ELR (cell line): ENCODE measurements at places on chromosomes 4 and X.

GRCh38 chr4:40059362-40059761 lies 2.7 kb downstream of the N4BP2 start:
- DNase-seq: no peak

GRCh38 chrX:101258259-101258581 lies 32.9 kb downstream of the TAF7L start:
- no peak for DNase-seq

DNA sequence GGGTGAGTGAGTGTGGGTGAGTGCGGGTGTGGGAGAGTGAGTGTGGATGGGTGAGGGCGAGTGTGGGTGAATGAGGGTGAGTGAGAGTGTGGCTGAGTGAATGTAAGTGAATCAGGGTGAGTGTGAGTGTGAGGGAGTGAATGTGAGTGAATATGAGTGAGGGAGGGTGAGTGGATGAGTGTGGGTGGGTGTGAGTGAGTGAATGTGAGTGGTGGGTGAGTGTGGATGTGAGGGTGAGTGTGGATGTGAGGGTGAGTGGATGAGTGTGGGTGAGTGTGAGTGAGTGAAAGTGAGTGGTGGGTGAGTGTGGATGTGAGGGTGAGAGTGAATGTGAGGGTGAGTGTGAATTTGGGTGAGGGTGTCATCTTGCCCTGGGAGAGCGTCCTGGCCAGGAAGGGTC lies 67.5 kb downstream of the TRIML1 start:
- DNase-seq: no peak

DNA sequence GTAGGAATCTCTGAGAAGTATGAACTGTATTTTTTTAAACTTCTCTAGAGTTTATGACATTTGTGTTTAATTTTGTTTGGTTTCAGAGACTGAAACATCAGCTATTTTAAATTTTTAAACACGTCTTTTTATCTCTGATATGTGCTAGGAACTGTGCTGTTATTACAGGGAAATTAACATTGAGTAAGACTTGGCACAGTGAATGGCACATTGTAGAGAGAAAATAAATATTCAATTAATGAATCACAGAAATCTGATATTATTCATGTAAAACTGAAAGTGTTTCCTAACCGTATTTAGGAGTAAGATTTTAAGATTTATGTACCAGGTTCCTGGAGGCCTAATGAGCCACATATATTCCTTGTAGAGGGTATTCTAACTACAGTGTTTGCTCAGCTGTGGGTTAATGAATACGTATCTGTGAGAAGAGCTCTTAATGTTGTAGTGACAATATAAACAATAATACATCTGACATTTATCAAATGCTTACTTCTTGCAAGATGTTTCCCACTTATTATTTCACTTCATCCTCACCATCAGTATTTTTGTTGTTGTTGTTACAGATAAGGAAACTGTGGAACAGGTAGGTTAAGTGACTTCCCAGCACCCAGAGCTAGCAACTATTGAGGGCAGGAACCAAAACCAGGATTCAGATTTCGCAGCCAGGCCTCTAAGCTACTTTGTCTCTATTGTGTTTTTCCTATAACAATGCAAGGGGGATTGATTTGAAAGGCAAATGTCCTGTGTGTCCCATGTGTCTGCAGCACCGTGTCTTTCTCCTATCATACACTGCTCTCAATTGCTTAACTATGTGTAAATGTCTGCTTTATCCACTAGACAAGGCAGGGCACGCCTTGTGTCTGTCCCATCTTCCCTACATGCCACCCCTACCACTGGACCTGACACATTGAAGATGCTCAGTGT lies 121.1 kb upstream of the FAM9C start:
- no peak for DNase-seq

GRCh38 chrX:9902656-9903055 lies 64.5 kb upstream of the CLDN34 start:
- DNase-seq: peak; percentile 50

- DNase-seq: no peak
These were observed 23.5 kb upstream of the USP26 start for GRCh38 chrX:133120406-133120805.

GRCh38 chr4:102764901-102765300 lies 4.1 kb upstream of the MANBA start:
- no peak for DNase-seq

DNA sequence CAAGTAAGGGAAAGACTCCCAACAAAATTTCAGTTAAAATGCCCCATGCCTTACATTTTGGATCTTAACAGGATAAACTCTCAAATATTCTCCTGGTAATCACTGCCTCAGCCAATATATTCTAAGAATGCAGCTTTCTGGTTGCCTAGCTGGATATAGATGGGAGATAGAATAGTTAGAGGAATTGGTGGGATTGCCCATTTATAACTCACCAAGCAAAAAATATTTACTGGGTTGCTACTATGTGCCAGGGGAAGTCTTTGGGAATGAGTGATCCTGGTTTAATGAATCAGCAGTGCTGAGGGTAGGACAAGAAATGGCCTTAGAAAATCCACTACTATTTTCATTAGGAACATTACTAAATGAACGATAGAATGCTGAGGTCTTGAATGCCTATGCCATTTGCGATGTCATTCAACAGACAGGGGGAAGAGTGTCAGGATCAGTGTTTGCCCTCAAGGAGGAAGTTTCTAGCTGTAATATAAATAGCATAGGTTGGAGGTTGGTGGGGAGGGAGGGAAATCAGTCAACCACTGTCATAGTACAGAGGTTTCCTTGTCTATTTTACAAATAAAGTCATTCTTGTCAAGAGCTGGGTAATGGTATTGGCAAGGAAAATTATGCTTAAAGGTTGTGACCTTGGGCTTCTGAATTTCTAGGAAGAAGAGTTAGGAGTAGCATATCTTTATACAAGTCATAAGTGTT lies 63.5 kb downstream of the ENOPH1 start:
- DNase-seq: peak; percentile 52

DNA sequence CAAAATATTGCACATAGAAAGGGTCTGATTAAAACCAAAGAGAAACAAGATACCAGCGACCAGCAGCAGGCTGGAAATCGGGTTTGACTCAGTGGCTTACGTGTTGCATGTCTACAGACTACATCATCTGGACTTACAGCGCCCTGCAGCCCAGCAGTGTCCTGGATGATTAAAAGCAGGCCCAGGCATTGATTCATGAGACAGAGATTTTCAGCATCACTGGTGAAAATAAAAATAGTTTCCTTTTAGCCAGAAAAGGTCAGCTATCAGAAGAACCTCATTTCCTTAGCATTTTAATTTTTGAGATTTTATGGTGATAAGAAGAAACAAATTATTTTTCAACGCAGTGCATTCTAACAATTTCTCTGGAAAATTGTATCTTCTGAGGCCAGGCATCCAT lies 190.6 kb downstream of the PTTG2 start:
- peak; percentile 55 for DNase-seq

- no peak for DNase-seq
These were observed 23.6 kb downstream of the CCKAR start for GRCh38 chr4:26466578-26467270.

- DNase-seq: no peak
These were observed 182.8 kb downstream of the PDGFC start for GRCh38 chr4:156788782-156789181.

- no peak for DNase-seq
These were observed 98.1 kb downstream of the DCTD start for GRCh38 chr4:182818926-182819730.

- peak; percentile 53 for DNase-seq
These were observed 41.1 kb downstream of the FRMD7 start for GRCh38 chrX:132086672-132087071.

GRCh38 chr4:6465955-6466354 lies 6.5 kb downstream of the PPP2R2C start:
- DNase-seq: no peak
